ENCODE measurements at places on chromosomes 16 and 17.
A peak's percentile ranks its signal among the peaks of the same experiment; 100 is the strongest.

- DNase-seq, result peak; percentile 64
These were observed 33.9 kb downstream of the JPH3 start for GRCh38 chr16:87636050-87636684.

- no peak for DNase-seq
These were observed 6.0 kb upstream of the GLIS2 start for GRCh38 chr16:4309833-4310266.

- DNase-seq, result no peak
These were observed 511 bp upstream of the LIG3 start for GRCh38 chr17:34979650-34980352.

GRCh38 chr17:42459256-42459800, 650 bp downstream of the ATP6V0A1 start:
- no peak for DNase-seq

- no peak for DNase-seq
These were observed 163.8 kb upstream of the GSE1 start for GRCh38 chr16:85449191-85449884.

DNA sequence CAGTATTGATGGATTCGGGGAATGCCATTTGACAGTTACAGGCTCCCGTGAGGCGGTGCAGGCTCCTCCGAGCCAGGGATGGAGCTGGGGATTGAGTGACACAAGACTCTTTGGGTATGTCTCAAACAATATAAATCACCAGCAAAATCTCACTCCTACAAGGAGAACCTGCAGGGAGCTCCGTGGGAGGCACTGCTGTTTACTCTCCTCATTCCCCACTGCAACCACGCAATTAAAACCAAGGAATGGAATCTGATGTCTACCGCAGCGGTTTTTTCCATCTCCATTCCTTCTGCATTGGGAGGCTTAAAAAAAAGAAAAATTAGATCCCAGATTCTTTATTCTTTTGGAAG, 157.9 kb downstream of the WWOX start:
- no peak for DNase-seq

GRCh38 chr17:28407130-28407973, 1.3 kb upstream of the SLC46A1 start:
- no peak for DNase-seq

- no peak for DNase-seq
These were observed 1.0 kb upstream of the ARMC5 start for GRCh38 chr16:31458073-31458843.

GRCh38 chr16:89805136-89805905, 11.1 kb downstream of the FANCA start:
- no peak for DNase-seq

DNA sequence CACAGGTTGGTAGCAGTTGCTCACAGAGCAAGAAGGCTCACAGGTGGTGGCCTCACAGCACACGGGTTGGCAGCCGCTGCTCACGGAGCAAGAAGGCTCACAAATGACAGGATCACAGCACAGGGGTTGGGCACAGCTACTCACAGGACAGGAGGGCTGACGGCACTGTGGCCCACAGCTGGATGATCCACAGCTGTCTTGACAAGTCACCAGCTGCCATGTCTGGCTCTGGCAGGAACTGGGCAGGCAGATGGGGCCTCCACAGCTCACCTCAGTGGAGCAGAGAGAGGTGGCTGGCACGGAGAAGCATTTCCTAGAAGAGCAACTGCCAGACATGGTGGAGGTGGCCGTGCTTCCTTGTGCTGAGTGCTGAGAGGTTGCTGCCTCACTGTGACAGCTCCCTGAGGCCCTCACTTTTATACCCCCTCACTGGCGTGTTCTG, at the start of gene KRTAP16-1:
KRTAP16-1 (minus strand) TSS at position 392 of the 442 bp plus-strand sequence; CDS start at position 336, 56 bp downstream.
- DNase-seq, result peak; percentile 19

GRCh38 chr16:61007694-61008093, 1028.5 kb downstream of the CDH8 start:
- no peak for DNase-seq

GRCh38 chr16:2532494-2533141, 1.4 kb upstream of the CEMP1 start:
- peak; percentile 31 for DNase-seq

DNA sequence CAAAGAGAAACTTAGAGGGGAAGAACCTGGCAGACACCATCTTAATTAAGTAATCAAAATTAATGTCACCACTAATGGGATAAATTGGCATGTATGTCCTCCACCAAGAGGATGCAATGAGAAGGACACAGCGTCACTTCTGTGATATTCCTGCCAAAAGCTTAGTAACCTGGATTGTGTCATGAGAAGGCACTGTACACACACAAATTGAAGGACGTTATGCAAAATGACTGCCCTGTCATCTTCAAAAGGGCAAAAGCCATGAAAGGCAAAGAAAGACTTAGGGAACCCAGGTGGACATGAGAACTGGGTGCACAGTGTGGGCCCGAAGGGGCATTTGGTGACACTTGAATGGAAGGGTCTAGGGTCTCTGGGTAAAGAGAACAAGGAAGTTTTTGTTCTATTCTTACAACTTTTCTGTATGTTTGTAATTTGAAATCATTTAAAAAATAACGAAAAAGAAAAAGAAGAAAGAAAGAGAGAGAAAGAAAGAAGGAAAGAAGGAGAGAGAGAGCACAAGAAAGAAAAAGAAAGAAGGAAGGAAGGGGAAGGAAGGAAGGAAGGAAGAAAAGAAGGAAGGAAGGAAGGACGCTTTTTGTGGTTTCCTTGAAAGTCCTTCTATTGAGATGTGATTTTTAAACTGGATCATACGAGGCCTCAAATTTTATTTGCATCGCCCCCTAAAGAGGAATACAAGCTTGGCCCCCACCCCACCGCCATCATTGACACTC, 4.0 kb upstream of the APOH start:
- DNase-seq, result no peak

DNA sequence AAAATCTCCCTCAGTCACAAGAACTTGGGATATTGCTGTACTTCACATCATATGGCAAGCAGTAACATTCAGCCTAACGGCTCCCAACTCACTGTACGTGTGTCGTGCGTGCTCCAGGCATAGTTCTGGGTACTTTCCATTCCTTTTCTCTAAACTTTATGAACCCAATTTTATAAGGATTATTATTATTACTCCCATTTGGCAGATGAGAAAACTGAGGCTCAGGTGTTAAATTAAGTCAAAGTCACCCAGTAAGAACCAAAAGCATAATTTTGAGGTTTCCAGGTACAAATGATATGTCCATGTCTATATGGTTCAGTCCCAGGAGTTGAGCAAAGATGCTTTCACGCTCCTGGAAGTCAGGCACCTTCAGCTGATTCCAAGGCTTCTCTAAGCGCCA, 4.8 kb upstream of the C1QBP start:
- DNase-seq, result no peak

- no peak for DNase-seq
These were observed 112.1 kb upstream of the CNTNAP4 start for GRCh38 chr16:76164970-76165558.

DNA sequence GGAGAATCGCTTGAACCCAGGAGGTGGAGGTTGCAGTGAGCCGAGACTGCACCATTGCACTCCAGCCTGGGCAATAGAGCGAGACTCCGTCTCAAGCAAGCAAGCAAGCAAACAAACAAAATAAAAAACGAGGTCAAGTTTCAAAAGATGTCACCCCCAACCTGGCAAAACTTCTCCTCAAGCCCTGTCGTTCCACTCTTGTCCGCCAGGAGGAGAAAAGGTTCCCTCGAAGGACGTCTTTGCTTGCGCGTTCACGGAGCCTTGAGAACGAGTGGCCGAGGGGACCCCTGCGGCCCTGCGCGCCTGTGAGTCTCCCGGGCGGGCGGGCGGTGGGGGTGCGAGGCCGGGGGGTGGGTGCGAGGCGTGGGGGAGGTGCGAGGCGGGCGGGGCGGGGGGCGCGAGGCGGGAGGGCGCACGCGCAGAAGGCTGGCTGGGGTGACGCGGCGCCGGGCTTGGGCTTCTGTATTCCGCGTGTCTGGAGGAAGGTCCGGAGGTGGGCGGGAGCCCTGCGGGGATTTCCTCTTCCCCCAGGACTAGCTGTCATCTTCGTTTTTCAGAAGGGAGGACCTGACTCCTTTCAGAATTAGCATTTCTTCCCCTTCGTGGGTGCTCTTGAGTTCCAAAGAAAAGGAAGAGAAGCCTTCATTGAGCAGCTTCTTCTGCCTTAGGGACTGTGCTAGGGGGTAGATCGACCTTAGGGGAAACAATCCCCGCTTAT, 3.7 kb downstream of the SLC52A1 start:
- peak; percentile 62 for DNase-seq

GRCh38 chr16:84259691-84260090, 19.9 kb upstream of the KCNG4 start:
- no peak for DNase-seq

GRCh38 chr17:34892461-34893249, 68.6 kb downstream of the CCT6B start:
- no peak for DNase-seq

DNA sequence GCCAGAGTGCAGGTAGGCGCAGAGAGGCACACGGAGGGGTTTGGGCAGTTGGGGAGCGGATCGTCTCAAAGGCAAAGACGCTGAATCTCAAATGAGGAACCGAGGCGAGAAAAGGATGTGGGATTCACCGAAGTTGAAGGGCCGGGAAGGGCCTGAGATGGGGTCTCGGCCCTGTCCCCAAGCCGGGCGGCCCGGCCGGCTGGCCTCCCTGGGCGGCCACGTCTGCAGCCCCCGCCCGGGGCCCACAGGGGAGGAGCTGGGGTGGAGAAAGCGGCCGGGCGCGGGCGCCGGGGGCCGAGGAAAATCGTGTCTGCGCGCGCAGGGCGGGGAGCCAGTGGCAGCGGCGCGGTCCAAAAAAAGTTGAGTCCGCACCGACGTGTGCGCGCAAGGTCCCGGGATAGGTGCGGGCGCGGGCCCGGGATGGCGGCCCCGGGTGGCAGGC, 458 bp downstream of the SLC12A4 start:
- no peak for DNase-seq

DNA sequence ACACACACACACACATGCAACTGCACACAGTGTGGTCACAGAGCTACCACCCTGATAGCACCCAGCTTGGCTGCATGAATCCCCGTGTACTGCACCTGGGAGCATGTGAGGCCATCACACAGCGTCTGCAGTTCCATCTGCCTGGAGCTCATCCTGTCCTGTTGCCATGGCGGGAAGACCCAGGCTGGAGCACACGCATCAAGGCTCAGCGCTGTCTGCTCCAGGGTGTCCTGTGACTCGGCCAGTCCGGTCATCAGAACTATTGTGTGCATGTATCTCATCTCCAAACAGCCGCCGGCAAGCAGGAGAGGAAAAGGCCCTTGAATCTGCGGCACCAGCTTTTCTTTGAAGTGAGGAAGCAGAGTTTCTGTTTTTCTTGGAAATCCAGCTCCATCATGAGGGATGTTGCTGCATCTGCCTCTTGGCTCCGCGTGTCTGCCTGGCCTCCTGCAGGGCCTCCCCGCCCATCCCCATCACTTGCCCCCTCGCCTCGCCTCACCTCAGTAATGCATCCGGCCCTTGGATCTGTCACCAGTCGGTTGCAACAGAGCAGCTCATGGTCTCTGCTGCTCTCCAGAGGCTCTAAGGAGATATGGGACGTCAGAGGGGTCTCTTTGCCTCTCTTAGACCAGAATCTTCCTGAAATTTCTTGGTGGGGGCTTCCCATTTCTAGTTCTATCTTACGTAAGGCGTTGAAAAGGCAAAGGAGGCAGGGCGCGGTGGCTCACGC, 23.7 kb downstream of the CACNG4 start:
- DNase-seq, result no peak

GRCh38 chr16:85398688-85399582, 214.2 kb upstream of the GSE1 start:
- DNase-seq, result no peak

All from stimulated activated CD8-positive, alpha-beta memory T cell treated with anti-CD3 and anti-CD28 coated beads, Interleukin-7, amount 100 ng/mL, for 1 hour (primary cell).